Stimulated activated CD4-positive, alpha-beta T cell treated with anti-CD3 and anti-CD28 coated beads, Interleukin-4, amount 100 ng/mL, for 1 hour (primary cell): ENCODE measurements at places on chromosomes 12 and 14.

DNA sequence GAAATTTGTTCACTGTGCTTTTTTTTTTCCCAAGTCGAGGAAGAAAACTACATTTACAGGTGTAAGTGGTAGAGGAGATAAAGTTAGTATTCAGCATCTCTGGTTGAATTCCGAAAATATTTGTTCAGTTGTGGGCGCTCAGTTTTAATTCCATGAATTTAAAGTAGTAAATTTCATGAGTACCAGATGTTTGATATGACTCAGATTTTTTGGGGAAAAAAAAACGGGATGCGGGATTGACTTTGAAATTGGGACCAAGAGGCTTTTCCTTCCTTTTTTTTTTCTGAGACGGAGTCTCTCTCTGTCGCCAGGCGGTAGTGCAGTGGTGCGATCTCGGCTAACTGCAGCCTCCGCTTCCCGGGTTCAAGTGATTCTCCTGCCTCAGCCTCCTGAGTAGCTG is 1.6 kb downstream of the TULP3 start:
- no peak for DNase-seq

- no peak for DNase-seq
Observed at GRCh38 chr14:54446161-54446693, 5.1 kb upstream of the CNIH1 start.

DNA sequence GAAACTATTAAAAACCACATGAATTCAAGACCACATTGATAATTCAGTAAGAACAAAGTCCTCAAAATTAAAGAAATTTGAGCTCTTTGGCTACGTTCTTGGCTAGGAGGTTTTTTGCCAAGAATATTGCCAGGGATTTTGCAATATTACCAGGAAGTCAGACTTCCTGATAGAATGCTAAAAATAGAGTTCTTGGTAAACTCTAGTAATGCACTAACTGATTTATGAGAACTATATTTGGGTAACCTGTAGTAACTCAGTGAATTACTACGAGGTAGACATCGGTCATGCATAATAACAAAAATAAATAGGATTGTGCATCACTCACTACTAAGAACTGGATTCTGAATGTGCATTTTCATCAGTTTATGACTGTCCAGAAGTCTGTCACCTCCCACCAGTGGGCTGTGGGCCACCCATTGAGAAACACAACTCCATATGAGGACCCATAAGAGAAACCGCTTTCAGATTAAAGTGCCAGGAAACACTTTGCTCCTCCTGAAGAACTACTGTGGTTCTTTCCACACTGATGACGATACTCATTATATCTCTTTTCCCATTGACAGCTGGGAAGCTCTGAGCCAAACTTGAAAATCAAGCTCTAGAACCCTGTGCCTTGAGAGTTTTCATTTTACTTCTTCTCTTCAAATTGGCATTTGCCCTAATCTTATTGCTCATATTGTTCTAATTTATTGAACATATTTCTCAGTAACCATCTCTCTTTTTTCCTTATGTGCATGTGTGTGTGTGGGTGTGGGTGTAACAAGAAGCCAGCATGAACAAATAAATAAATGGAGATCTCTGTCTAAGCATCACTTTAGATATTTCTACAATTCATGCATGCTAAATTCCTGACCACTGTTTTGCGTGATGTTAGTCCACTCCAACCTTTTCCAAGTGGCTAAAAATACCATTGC is 116.6 kb downstream of the BCL11B start:
- no peak for DNase-seq

- no peak for DNase-seq
Observed at GRCh38 chr12:113075137-113075683, 18.7 kb downstream of the DTX1 start.

GRCh38 chr12:88625356-88625755 is 45.1 kb upstream of the KITLG start:
- DNase-seq = no peak

GRCh38 chr14:52835122-52835903 is 43.9 kb upstream of the GNPNAT1 start:
- DNase-seq = no peak

- DNase-seq = no peak
Observed at GRCh38 chr14:68658029-68658509, 134.8 kb downstream of the ZFP36L1 start.

DNA sequence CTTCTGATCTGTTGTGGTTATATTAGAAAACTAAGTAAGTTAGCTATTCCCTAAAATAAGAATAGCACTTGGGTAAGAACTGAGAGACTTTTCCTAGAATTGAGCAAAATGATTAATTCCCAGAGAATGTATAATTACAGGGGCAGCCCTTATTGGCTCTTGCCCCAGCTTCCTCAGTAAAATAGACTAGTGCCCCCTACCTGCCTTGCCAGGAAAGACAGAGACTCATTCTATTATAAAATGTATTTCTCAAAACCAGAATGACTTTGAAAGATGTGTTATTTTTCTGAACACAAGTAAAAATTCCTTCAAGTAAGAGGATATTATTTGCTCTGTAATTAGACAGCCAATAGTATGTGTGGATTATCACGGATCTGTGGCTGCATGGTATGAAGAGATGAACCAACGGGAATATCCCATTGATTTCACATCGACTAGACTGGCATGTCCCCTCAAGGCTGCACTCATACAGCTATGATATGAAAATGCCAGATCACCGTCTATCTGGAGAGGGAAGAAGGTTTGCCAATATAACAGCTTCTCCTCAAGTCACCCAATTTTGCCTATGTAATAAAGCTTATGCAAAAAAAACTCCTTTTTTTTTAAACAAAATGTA is 7.4 kb upstream of the GLRX5 start:
- peak; percentile 40 for DNase-seq

- DNase-seq = no peak
Observed at GRCh38 chr12:71460850-71461609, 21.4 kb downstream of the LGR5 start.

GRCh38 chr12:129607301-129607700 is 296.5 kb downstream of the TMEM132D start:
- no peak for DNase-seq

DNA sequence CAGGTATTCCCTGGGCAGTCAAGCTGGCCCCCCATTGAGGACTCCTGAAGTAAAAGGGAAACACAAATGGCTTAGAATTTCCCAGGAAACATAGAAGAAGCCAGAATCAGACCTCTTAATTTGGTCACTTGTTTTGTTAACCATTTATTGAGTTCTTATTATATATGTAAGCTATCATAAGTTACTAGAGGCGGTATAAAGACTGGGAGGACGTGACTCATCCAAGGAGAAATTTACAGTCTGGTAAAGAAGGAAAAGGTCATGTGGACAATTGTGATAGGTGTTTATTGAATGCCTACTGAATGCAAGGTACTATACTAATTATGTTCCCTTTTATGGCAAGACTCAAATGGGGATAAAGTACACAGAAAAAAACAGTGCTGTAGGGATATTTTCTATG is 146.7 kb downstream of the DYRK2 start:
- no peak for DNase-seq

- no peak for DNase-seq
Observed at GRCh38 chr12:114729731-114730130, 45.8 kb upstream of the TBX3 start.

DNA sequence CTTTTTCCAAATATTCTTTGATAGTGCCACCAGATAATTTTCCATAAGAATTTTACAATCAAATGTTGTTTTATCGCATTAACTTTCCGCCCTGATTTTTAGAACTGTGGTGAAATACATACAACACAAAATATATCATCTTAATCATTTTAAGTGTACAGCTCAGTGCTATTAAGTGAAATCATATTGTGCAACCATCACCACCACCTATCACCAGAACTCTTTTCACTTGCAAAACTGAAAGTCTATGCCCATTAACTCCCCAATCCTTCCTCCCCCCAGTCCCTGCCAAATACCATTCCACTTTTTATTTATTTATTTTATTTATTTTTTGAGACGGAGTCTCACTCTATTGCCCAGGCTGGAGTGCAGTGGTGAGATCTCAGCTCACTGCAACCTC is 36.6 kb downstream of the CDKL1 start:
- DNase-seq = no peak

DNA sequence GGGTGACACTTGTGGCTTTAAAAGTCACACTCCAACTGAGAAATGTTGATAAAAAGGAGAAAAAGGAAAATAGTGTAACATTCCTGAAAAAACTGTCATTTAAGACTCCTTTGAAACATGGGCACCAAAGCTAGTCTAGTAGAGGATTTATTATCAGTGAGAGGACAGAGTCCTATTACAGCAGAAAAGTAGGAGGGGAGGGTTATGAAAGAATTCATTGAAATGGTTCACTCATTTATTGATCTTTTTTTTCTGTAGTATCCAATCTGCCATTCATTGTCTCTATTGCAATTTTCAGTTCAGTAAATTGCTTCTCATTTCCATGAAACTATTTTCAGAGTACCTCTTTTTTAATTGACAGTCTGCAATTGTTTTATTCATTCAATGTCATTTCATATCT is 25.4 kb downstream of the PPM1A start:
- no peak for DNase-seq

GRCh38 chr12:119153477-119154434 is 25.0 kb upstream of the HSPB8 start:
- peak; percentile 5 for DNase-seq

GRCh38 chr12:107976331-107976730 is 152.8 kb upstream of the WSCD2 start:
- no peak for DNase-seq

DNA sequence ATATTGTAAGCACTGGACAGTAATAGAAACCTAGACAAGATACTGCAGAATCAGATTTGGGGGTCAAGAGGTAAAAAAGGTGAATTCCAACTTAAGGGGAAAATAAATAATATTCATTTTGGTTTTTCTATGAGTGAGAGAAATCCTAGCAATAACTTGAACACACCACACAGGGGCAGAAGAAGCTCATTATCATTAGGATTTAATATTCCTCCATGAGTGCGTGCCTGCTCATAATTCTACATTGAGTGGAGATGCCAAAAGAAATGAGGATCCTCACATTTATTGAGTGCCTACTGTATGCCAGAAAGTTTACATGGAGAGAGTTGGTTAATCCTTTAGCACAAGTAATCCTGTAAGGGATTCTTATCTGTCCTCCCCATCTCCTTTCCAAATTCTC is 40.5 kb upstream of the C14orf132 start:
- DNase-seq = no peak

GRCh38 chr12:106883426-106883825 is 72.3 kb upstream of the TMEM263 start:
- no peak for DNase-seq

DNA sequence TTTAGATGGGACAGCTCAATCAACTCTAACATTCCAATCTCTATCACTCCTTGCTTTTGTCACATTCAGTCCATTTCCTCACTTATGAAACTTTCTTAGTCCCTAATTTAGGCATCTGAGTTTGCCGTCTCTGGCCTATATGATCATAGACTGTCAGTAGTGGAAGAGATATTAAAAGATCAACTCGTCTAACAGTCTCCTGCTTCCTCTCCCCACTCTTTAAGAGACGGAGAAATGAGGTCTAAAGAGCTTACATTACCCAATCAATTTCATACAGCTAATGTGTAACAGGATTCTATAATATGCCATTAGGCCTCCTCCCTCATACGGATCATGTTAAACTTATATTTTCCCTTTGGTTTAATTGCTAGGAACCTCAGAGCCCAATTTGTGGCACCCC is 6.5 kb upstream of the ATP23 start:
- DNase-seq = no peak

- no peak for DNase-seq
Observed at GRCh38 chr14:91243074-91243471, 1.4 kb downstream of the GPR68 start.

DNA sequence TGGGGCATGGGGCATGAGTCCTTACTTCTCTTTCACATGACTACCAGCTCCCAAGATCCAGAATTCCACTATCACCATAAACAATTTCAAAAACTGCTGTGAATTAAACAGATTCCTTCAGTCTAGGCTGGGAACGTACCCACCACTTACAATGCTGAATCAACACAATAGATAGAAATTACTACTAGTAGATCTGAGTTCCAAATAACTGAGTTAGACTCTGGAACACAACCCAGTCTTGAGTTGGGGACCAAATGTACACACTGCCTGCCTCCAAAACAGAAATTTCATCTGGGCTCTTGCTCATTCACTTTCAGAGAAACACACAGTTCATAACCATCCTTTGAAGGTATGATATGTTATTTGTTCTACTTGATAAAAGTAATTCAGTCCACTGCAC is 8.9 kb downstream of the CORO1C start:
- no peak for DNase-seq

DNA sequence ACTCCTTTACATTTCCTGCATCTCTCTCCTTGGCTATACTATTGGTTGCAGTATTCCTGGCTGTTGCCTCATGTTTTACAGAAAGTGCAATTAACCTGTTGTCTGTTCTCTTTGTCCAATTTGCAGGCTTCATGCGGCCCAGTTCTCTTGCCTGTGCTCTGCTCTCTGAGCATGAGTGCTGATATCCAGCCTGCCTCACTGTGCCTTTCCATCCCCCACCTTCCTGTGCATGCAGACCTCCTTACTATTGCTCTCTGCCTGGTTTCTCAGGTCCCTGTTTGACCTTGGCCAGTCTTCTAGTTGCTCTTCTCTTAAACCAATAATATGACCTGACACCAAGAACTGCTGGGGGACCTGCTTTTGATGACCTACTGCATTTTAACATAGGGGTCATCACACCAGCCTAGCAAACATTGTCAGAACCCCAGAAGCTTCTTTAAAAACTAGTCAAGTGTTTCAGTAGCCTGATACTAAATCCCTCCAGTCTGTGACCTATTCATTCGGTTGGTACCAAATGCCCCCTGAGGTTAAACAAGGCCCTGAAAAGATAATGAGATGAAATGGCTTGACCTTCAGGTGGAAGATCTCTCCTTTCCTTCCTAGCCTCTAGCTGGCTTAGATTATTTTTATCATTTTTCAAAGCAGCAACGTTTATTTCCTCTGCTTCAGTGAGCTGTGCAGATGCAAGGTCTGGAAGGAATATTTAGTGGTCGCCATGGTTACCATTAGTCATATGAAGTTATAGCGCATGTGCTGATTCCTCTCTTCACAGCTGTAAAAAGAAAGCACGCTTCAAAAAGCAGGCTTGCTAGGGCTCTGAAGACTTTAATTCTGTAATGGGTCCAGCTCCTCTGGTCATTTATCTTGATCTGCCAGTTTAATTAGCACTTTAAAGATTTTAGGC is 216.5 kb downstream of the PHLDA1 start:
- DNase-seq = no peak

DNA sequence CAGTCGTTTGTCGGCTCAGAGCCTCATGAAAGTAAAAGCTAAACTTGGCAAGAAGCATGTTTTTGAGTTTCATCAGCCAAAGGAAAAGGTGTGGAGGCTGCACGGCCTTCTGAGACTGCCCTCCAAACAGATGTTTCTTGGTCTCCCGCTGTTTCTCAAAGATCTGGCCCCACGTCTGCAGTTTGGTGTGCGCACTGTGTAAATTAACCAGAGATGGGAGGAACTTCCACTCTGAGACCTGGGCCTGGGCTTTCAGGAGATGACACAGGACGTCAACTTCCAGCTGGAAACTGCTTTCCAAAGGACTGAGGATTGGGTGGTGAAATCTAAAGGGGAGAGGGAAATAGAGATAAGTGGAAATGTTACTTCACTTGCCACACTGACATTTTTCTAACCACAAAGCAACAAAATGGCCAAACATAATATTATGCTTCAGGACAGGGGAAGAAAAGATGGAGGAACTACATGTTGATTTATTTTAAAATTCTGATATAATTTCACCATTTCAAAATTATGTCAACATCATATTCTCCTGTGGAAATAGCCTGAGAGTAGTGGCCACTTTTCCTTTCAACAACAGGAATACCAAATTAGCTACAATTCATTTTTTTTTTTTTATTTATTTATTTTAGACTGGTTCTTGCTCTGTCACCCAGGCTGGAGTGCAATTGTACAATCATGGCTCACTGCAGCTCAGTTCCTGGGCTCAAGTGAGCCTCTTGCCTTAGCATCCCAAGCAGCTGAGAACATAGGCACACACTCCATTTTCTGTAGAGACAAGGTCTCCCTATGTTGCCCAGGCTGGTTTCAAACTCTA is 27.6 kb downstream of the KICS2 start:
- no peak for DNase-seq
